ENCODE measurements at places on chromosomes 13 and 19.

DNA sequence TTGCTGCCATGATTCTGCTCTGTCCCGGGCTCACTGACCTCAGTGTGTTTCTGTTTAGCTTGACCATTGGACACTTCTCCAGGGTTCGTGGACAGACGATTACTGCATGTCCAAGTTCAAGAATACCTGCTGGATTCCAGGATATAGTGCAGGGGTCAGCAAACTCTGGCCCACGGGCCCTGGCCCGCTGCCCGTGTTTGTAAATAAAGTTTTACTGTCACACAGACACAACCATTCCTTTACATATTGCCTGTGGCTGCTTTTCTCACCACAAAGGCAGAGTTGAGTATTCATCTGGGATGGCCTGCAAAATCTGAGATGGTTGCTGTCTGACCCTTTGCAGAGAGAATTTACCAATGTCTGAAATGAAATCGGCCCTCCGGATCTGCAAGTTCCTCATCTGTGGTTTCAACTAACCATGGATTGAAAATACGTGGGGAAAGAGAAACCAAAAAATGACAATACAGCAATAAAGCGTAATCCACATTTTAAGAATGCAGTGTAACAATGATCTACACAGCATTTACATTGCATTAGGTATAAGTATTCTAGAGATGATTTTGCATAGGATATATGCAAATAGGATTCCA is 25.9 kb upstream of the F2RL3 start:
- no peak for DNase-seq

DNA sequence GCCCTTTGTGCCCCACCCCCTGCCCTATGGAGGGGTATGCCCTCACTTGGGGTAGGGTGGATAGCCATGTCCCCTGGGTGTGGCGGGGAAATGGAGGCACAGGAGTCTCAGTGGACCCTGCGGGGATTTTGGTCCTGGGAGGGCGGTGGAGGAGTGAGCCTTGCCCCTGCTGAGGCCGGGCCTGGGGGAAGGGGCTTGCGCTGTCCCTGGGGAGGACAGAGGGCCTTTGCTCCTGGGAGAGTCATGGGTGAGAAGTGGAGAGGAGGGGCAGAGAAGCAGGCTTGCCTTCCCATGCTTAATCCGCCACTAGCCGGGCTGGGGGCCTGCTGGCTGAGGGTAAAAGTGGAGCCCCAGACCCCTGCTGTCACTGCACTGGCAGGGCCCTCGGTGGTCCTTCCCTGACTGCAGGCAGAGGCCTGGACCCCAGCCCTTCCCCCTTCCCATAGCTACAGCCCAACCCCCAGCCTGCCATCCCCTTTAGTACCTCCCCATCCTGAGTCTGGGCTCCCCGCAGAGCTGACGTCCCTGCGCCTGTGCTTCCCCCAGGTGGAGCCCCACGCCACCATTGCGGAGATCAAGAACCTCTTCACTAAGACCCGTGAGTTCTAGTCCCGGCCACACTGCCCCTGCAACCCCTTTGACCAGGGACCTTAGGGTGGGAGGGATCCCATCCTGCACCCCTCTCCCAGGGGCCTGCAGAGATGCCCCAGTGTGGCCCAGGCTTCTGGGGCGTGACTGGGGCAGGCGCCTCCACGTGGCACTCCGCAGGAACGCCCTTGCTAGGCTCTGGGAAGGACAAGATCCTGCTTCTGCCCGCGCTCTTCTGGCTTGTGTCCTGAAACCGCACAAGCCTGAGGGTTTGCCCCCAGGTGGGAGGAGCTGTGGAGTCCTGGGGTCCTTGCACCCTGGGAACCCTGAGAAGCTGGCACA is 8.9 kb downstream of the NDUFB7 start:
- no peak for DNase-seq

DNA sequence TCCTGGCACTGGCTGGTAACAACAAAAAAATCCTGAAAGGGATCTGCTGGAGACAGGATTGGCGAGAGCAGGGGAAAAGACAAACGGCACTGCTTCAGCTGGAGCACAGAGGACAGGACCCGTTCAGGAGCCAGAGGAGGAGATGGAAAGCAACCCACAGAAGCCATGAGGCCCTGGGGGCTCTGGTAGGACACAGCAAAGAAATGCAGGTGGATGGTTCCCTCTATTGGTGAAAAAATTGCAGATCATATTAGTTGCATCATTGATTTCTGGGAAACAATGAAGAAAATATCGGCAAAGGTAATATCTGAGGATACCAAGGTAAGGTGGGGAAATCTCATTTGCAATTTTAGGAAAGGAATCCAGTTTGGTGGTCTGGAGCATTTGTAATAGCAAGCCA is 25.7 kb upstream of the TPP2 start:
- DNase-seq: no peak

DNA sequence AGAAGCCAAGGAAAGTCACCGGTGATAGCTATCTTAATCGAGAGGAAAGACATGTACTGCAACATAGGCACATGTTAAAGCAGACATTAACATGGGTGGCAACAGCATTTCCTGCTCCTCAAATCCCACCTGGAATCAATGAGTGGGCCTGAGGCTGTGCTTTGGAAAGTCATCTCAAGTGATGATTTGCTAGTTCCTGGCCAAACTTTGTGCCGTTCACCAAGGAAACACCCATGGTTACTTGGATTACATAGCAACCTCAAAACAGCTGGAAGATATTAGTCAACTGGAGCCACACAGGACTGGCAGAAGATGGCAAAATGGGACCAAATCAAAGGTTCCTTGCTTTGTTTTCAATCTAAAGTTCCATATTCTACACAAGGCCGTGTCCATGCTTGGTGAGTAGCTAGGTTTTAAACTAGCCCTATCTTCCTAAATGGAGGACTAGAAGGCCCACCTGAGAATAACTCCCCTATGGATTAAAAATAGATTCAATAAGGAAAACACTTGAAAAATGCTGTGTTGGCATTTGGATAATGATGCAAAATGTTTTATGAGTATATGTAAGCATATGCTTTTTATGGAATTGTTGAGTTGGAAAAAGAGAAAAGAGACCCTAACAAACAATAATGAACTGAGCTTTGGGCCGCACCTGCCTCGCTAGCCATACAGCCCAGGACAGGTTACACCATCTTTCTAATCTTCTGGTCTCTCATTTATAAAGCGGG is 144.5 kb downstream of the RGCC start:
- DNase-seq: no peak

GRCh38 chr13:93227878-93228642 is 1.5 kb downstream of the GPC6 start:
- DNase-seq: no peak

- no peak for DNase-seq
Measured at GRCh38 chr13:104163866-104164630, 1097.8 kb upstream of the SLC10A2 start.

DNA sequence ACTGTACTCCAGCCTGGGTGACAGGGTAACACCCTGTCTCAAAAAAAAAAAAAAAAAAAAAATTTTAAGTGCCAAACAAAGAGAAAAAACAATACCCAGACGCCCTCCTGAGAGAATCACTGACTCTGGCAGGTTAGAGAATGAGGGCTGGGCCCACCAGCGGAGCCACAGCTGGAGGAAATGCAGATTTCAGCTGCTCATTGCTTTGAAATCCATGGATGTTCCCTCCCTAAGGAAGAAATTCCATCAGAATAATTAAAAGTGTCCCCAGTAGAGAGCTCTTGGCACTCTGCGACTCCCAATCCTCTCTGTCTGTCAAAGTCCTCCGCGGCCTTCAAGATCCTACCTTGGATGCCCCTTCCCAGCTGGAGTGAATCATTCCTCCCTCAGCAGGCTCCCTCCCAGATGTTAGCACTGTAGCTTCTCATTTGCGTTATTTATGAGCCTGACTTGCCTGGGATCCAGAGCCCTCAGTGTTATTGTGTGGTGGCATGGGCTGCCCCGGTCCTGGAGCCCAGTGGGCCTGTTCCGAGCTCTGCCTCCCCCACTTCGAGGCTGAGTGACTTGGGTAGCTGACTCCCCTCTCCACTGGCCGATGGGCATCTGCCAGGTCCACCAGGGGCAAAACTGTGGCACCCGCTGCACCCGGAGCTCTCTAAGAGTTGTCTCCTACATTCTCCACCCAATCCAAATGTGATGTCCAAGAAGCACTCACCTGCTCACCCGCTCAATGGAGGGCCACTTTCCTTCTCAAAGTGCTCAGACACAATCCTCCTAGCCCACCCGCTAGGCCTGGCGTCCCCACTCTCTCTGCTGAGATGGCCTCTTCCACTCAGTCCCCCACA is 47.0 kb downstream of the SERP2 start:
- no peak for DNase-seq

DNA sequence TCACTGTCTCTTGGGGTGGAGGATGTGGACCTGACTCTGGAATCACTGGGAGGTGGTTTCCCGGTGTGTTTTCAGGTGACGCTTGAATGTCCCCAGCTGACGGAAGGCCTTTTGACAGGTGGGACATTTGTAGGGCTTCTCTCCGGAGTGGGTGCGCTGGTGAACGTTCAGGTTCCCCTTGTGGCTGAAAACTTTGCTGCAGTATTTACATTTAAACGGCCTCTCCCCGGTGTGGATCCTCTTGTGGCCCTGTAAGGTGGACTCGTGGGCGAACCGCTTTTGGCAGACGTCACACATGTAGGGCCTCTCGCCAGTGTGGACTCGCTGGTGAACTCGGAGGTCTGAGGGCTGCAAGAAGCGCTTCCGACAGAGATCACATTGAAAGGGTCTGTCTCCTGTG is 7.8 kb downstream of the ZSCAN5B start:
- DNase-seq: no peak

DNA sequence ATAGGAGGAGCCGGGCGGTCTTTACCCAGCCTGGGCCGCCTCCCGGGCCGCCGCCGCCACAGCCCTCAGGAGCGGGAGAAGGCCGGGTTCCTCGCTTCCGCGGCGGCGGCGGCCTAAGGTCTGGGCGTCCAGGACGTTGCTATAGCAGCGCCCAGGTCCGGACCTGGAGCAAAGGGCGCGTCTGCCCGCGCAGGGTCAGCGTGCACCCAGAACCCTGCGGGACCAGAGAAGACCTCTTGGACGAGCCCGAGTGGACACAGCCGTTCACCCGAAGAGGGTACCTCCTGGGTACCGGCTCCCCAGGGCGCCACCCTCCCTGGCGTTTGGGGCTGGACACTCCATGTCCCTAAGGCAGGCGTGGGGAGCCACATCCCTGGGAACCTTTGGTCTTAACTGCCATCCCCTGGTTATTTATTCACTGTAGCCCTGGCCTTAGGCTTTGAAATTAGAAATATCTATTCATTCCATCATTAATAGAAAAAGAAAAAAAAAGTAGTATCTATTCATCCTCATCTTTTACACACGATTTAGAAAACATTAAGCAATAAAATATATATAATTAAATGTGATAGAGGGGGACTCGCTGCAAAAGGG is 2.4 kb downstream of the DZIP1 start:
- DNase-seq: no peak

DNA sequence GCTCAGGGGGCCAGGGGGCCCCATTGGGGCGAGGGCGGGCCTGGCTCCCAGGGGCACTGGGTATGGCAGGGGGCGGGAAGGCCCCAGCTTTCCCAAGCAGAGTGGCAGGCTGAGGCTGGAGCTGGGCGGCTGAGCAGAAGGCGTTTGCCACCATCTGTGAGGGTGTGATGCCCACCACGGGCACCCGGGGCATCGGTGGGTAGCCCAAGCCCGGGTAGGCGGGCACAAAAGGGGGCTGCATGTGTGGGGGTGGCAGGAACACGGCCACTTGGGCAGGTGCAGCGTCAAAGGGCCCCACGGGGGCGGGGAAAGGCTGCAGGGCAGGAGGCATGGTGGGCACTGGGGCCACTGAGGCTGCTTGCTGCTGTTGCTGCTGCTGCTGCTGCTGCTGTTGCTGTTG is 22.8 kb downstream of the NUMBL start:
- no peak for DNase-seq

DNA sequence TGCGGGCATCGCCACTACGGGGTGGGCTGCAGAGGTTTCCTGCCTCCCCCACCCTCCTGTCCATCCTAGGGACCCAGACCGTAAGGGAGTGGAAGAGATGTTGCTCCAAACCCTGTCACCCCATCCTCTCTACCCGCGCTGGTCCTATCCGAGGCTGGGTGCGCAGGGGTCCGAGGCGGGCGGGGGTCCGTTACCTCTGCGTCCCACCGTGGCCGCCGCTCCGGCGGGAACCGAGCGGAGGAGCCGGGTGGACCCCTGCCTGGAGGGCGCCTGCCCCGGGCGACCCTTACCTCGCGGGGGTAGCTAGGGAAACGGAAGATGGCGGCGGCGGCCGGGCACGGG is at the start of gene DGKH:
Gene DGKH (plus strand): TSS at position 307 of the 342 bp plus-strand sequence. CDS start 126 bp downstream, outside the sequence.
- peak; percentile 15 for DNase-seq

DNA sequence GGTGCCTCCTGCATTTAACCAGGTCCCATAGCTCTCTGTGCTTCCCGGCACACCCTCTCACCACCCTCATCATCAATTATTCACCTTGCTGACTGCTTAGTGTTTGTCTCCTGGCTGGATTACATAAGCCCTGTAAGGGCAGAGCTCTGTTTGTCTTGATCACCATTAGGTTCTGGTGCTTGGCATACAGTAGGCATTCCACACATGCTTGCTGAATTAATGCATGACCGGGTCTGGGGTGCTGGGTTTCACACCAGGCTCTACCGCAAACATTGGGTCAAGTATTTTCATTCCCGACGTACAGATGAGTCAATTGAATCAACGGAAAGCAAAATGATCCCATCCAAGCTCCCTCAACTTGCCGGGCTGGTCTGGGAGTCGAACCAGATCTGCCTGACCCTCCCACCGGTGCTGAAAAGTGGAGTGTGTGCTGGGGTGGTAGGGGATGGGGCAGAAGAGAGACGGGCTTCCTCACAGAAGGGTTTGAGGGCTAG is 28.5 kb downstream of the VAV1 start:
- DNase-seq: no peak

GRCh38 chr19:51000981-51001380 is 423 bp downstream of the KLK8 start:
- DNase-seq: no peak

DNA sequence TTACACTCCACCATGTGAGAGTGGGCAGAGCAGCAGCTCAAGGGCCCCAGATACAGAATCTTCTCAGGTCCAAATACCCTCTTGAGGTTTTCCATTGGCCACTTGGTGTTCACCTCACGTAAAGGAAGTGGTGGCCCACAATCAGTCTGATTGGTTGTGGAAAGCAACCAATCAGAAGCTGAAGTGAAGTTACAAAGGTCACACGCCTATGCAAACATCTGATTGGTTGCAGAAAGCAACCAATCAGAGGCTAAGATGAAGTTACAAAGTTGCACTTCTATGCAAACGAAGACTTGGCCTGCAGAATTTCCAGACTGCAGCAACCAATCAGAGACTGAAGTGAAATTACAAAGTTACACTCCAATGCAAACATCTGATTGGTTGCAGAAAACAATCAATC is 14.3 kb upstream of the TM9SF2 start:
- DNase-seq: no peak

DNA sequence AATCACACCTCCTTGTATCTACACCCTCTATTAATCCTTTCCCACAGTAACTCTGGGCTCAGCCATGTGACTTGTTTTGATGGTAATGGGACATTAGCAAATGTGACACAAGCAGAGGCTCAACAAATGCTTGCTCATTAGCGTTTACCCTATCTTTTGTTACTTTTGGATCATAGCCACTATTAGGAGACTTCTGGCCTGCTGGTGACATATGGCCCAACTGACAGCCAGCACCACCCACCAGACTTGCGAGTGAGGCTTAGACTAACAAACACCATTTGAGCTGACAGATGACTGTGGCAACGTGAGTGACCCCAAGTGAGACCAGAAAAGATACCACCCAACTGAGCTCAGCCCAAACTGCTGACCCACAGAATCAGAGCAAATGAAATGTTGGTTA is 154.1 kb downstream of the OLFM4 start:
- DNase-seq: no peak

GRCh38 chr19:41377977-41378709 is 1.8 kb downstream of the TMEM91 start:
- DNase-seq: no peak

GRCh38 chr19:1691589-1692290 is 39.3 kb upstream of the TCF3 start:
- no peak for DNase-seq

- DNase-seq: peak; percentile 4
Measured at GRCh38 chr19:52734331-52734892, 432 bp downstream of the ZNF611 start.
